T47D (cell line): ENCODE measurements at places on chromosomes 1 and 21.

- peak; percentile 99 for DNase-seq
Observed at GRCh38 chr1:227428803-227429202, 110.5 kb upstream of the CDC42BPA start.

DNA sequence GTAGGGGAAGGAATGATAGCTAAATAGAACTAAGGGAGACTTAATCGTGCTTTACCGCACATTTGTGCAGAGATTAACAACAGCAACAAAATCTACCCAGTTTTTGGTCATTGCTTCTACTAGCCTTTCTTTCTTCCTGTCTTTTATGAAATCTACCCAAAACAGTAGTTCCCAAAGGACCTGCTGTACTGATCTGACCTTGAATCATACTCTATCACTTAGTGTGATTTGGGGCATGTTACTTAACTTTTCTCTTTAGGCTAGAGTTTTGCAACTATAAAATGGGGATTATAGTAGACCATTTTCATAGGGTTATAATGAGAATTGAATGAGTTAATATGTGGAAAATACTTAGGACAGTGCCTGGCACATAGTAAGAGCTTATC, 30.5 kb upstream of the MACF1 start:
- DNase-seq = no peak

GRCh38 chr1:221284028-221284427, 404.8 kb downstream of the HLX start:
- DNase-seq = no peak

- DNase-seq = no peak
Observed at GRCh38 chr21:36535618-36536241, 55.8 kb upstream of the CLDN14 start.

DNA sequence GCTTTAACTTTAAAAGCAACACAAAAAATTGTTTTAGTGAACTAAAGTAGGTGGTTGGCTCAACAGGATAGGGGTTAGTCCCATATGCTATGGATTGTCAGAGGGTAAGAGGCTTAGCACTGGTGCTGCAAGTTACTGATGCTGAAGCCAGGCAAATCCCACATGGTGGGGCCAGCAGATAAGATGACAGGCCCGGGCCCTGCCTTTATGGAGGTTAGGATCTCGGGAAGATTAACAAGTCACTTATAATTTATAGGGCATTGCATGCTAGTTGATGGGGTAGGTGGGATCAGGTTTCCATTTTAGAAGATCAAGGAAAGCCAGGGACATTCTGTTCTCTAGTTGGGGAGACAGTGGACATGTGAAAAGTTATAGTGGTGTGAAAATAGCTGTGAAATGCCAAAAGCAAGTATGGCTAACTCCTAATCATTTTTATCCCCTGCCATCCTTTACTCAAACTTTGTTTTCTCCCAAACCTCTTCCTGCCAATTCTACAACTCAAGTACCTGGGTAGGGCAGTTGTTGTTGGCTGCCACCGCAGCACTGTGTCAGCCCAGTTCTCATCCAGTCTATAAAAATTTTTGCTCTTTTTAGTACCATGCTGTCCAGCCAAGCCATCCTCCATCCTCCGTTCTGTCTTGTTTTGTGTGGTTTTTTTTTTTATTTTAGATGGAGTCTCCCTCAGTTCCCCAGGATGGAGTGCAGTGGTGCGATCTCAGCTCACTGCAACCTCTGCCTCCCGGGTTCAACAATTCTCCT, 10.3 kb downstream of the CHAF1B start:
- DNase-seq = no peak

DNA sequence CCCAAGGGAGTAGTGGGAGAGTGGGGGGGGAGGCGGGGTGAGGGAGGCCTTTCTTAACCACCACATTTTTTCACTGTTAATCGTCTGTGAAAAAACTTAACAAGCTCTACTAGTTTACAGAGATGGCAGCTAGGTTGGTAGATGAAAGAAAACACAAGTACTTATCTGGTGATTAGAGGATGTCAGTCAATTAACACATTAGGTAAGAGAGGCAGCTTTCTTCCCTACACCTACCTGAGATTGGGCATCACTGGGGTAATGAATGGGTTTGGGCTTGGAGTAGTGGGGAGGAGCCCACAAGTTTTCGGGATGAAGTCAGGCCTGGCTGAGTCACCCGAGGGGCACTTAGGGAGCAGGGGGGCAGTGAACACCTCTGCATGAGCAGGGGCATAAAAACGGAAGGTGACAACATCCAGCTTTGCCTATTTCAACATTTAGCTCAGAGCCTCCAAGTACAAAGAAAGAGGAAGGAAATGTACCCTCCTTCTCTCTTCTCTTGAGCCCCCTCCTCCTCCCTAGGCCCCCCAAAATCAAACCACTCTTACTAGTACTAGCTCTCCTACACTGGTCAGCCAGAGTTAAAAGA, 2.5 kb downstream of the LBR start:
- DNase-seq = no peak

- no peak for DNase-seq
Observed at GRCh38 chr1:58964880-58965279, 181.0 kb upstream of the JUN start.

- DNase-seq = no peak
Observed at GRCh38 chr1:176963181-176963580, 201.3 kb downstream of the ASTN1 start.

- no peak for DNase-seq
Observed at GRCh38 chr1:46613661-46614603, 2.7 kb downstream of the MOB3C start.

DNA sequence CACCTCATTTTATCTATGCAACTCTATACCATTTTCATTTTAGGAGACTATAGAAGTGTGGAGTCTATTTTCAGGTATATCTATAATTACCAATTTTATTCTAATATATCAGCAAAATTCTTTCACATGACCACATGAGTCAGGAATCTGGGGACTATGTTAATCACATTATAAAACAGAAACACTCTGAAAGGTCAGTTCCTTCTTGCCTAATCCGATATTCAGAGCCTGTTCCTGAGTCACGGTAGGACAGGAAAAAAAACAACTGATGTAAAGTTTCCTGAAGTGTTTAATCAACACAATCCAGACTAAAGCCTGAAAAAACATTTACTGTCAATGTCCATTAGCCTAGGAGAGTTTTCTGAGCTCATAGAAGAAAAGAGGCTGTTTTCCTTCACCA, 1902.3 kb downstream of the NCAM2 start:
- DNase-seq = no peak

GRCh38 chr1:97909266-97909665, 11.6 kb downstream of the DPYD start:
- no peak for DNase-seq

DNA sequence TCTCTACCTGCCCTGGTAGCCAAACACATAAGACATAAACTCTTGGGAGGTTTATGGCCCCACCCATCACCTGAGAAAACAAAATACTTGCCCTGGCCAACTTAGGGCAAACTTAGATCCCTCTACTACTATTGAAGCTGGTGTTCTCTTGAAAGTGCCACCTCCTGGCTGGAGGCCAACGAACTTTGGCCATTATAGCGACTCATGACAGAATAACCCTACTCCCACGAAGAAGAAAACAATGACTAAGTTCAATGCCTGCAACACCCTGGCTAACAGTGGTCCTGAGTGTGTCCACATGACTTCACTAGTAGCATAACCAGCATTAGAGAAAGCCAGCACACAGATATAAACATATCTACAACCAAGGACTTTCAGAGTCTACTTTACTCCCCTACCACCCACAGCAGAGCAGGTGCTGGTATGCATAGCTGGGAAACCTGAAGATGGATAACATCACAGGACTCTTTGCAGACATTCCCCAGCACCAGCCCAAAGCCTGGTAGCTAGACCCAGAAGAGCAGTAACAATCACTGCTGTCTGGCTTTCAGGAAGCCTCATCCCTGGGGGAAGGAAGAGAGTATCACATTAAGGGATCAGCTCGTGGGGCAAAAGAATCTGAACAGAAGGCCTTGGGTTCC, 81.0 kb downstream of the SLC30A10 start:
- no peak for DNase-seq

DNA sequence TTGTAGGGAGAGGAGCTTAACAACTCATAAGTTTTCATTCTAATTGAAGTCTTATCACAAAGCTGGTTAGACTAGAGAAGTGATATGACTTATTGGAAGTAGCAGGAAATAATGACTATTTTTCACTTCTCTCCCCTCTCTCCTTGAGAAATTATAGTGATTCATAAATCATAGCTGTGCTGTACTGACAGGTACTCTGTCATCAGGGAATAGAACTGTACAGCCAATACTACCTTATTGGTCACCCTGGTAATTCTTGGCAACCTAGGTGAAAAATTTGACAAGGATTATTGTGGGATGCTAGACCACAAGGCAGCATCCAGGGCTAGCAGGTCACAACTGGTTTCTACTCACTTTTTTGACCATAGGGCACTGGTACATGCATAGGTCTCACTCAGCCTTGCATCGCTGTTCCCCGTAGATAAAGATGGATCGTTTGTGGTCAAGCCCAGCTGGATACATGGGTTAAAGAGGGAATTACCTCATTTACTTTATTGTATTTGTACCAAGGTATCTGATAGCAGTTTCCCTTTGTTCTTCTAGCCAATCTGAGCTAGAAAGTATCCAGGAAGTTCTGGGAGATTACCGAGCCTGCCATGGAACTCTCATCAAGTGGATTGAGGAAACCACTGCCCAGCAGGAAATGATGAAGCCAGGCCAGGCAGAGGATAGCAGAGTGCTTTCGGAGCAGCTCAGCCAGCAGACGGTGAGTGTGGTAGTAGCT, 113.6 kb downstream of the MACF1 start:
- no peak for DNase-seq

DNA sequence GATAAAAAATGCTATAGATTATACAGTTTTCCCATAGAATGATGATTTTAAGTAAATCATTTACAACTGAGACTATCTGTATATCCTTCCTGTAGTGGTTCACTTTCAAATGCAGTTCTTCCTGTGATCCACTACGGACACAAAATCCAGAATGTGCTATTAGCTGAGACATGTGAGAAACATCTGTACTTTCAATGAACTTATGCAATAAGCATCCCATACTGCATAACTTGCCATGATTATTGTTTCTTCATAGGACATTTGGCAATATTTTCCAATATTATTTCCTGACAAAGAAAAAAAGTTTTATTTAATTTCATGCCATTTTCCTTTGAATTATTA, 83.5 kb upstream of the PRDX6 start:
- DNase-seq = no peak

DNA sequence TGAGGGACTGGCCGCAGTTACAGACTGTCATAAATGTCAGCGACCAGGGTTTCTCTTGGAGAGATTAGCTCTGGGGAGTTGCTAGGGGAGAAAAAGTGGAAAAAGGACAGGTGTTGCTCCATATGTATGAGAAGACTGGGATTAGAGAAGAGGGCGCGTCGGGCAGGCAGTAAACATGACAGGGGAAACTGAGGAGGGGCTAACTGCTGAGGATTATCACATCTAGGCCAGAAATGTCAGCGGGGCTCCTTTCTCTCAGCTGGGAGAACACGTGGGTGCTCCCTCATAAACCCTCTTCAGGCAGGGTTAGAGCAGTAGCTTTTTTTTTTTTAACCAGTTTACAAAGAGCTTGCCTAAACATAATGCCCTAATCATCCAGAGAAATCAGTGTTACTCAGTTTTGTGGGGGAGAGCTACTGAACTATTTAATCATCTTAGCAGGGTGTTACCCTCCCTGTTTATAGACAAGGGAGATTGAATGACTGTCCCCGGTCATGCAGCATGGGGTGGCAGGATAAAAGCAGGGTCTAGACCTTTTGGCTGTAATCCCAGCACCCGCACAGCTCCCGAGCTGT, 35.2 kb downstream of the ELAPOR1 start:
- DNase-seq = no peak

DNA sequence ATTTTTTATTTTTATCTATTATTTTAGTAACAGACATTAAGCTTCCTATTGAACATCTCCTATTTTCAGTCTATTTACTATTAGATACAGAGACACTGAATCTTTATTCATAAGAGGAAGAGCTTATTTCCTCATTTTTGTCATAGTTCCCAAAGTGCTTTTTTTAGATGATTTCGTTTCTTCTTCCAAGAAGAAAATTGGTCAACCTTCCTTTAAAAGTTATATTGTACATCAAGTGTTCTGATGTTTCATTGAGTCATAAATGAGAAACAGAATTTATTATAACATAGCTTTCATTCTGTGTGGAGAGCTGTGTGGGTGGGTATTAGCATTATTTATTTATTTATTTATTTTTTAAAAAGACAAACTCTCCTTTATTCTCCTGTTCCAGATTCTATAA, 50.6 kb upstream of the BACH1 start:
- no peak for DNase-seq

GRCh38 chr1:25712299-25712970, 87.6 kb upstream of the SELENON start:
- no peak for DNase-seq

DNA sequence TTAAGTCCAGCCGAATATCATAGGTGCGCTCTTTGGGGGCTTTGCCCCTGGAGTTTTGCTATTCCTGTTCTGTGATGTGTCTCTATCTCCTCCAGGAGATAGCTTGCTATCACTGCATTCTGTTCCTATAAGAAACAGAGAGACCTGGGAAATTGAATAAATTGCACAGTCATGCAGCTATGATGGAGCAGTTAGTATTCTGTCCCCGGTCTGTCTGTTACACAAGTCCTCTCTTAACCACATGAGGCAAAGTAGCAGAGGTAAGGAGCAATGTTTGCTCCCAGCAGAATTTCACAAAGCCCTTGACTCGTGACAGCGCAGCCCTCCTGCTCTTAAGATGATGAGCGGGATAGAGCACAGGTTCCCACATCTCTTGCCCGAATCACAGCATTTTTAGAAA, 63.9 kb upstream of the GRHL3 start:
- DNase-seq = no peak

GRCh38 chr1:247914941-247915662, 5.0 kb upstream of the OR2T8 start:
- no peak for DNase-seq

GRCh38 chr1:239879321-239880170, 212.1 kb upstream of the FMN2 start:
- peak; percentile 80 for DNase-seq

DNA sequence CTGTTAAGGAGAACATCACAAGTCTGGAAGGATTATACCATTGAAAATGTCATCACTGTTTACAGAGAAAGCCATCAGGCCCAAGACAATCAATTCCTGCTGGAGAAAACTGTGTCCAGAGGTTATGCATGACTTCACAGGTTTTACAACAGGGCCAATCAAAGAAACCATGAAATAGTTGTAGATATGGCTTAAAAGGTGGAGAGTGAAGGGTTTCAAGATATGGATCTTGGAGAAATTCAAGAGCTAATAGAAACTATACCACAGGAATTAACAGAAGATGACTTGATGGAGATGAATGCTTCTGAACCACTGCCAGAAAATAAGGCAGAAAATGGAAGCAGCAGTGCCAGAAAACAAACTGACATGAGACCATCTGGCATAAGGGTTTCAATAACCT, 30.2 kb downstream of the USP1 start:
- DNase-seq = no peak

DNA sequence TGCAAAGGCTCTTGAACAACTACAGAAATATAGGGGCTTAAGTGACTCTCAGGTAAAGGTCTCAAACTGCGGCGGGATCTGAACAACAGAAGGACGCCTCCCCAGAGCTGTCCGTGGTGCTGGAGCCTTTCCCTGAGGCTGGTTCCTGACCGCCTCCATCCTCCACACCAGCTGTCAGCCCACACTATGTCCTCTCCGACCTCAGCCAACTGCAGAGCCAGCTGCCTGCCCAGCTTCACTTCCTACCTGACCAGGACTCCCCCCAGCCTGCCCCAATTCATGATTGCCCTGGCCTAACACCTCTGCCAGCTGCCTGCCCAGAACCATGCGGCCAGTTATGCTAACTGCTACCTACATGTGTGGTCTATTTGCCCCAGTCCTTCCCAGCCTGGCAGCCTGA, 63.6 kb upstream of the ZC3H12A start:
- DNase-seq = peak; percentile 47
